Activated gamma-delta T cell treated with Interleukin-2 at 50 U/mL for 16 hours (primary cell): ENCODE measurements at places on chromosomes 5 and 9.

DNA sequence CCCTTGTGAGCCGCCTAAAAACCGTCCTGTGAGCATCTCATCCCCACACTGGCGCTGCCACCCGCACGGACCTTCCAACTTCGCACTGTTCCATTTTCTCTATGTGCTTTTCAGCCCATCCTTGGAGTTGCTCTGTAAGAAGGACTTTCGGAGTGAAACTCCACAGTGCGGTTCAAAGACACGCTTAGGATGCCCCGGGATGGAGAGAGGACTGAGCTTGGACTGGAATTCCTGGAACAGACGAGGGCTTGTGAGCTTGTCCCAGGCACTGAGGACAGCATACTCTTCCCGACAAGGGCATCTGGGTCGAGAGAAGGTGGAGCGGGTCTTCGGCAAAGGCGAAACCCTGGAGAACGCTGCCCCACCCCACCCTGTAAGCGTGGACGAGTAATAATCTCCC lies 187.8 kb downstream of the MEF2C start:
- no peak for DNase-seq

DNA sequence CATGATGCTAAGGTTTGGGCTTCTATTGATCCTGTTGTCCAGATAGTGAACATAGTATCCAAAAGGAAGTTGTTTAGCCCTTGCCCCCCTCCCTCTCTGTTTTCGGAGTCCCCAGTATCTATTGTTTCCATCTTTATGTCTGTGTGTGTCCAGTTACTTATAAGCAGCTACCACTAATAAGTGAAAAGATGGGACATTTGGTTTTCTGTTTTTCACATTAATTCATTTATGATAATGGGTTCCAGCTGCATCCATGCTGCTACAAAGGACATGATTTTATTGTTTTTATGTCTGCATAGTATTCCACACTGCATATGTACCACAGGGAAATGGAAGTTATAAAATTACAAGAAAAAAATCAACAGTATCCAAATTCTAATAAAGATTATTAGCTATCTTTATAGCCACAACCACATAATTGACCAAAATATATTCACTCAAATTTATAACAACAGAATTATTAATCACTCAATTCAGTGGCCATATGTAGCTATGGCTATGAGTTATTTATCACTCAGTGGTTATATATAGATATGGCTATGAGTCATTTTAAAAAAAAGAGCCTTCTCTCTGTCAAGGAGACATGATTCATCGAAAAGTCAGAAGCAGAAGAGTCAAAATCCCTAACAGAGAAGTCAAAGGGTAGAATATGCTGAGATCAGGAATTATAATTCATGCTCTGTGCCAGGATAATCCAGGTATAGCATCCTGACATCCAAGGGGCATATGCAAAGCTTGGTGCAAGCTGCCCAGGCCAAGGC lies 367.5 kb downstream of the DEPDC1B start:
- no peak for DNase-seq

DNA sequence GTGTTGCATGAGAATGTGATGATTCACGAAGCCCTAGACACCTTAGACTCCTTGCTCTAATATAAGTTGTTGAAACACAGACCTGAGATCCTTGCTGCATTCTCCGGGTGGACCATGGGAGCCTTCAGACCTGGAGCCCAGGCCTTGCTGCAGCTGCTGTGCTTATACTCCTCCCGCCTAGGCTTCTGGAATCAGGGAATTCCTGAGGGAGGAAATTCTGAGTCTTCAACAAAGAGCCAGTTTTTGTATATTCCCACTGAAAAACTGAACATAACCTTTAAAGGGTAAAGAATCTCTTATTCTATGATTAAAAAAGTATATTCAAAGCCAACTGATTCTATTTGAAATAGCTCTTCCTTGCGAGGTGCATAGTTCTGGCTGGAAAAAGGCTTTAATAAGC lies 245.1 kb upstream of the ELAVL2 start:
- DNase-seq = no peak

DNA sequence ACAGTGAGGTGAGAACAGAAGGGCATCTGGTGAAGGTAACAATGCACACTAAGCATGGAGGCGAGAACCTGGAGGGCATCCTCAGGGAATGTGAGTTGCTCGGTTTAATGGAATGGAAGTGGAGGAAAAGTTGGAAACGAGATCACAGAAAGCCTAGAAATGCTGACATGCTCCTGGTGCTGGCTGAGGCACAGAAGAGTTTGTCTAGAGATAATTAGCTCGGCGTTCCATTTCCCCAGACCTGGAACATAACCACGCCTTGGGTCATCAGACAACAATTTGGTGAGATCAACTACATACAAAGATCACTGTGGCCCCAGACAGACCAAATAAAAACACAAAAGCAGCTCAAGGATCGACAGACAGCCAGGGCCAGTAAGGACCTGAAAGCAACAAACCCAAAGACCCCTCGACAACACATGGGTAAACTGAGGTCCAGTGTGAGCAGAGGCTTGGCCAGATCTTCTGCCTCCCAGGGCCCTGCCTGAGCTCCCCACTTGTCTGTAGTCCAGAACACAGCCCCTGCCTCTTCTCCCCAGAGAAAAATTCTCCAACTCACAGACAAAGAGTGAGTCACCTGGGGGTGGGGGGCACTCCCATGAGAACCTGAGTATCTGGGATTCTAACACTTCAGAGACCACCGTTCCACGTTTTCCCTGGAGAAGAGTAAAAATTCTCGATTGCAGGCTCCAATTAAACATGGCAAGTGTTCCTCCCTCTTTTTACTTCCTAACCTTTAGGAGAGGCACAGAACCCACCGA lies 52.5 kb downstream of the SHB start:
- no peak for DNase-seq

DNA sequence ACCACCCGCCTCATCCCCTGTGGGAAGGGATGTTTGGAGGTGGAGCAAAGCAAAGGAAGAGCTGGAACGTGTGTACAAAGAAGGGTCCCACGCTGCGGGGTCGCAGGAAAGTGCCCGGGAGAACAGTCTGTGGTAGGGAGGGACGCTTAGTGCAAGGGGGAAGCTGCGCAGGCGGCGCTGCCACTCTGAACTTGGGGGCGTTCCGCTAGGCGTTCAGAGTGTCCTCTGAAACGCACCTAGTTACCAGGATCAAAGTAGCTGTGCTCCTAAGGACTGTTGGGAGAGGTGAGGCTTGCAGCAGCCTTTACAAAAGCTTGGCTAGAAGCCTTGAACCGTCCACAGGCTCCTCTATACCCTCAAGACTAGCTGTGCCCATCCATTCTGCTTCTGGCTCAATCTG lies 29.3 kb upstream of the PDE8B start:
- no peak for DNase-seq

DNA sequence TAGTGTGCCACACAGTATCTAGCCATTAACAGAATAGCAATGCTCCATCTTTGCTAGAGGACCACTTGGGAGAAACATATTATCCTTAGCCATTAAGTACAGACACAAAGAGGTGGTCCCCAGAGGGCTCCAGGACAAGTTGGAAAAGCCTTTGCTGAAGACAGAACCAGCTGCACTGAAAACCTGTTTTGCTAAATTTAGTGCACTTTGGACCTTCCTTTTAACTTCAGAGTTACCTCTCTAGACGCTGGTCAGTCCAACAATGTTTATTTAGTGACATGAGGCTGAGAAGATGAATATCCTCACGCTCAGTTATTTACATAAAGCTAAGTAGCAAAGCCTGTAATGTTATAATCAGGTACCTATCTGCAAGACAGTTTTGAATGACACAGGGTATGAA lies 265.0 kb upstream of the ZNF608 start:
- DNase-seq = no peak

DNA sequence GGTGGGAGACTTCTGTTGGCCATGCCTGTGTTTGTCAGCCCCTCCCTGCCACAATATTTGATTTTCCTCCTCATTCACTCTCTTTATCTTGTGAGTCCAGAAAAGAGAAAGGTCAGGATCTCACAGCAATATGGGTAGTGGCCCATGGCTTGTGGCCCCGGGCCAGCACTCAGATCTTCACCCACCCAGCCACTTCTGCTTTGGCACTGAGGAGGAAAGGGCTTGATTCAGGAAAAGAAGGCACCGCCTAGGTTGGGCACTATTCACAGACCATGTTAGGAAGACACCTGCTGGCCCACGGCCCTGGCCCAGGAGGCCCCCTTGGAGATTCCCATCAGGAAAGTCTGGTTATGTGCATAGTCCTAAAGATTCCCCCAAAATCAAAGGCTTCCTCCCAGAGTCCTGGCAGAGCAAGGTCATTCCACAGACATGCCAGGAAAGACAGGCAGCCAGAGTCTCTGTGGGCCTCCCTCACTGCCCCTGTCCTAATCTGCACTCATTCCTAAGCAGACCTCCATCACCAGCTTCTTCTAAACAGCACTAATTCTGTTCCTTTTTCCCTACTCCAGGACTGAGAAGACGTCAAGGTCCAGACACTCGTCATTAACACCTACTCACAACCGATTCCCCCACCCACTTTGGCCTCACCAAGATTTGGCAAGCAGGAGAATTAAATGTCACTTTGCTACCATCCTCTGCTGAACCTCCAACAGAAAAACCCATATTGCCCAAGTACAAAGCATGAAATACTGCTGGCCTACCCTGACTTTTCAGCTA lies 179.3 kb downstream of the DEPDC1B start:
- no peak for DNase-seq

DNA sequence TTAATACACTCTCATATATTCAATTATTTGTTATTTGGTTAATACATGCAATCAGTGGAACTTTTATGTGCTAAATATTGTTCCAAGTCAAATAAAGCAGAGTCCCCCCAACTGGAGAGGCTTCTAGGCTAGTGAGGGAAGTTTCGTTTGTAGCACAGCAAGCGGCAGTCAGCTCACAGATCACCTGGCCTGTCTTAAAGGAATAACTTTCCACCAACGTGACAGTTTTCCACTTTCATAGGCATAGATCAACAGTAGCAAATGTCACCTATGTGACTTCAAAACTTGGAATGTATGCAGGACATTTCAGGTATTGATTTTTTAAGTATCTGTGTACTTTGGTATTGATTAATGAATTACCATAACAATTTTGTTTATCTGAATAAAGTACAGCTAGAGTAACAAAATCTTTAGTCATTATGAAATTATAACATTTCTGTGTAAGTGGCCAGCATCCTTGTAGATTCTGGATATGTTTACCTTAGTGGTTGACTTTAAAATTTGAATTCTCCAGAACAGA lies 129.7 kb upstream of the VCAN start:
- DNase-seq = no peak

GRCh38 chr5:35857606-35858205 lies 1.0 kb downstream of the IL7R start:
- DNase-seq = no peak

GRCh38 chr5:149154650-149155049 lies 13.4 kb downstream of the ABLIM3 start:
- DNase-seq = no peak

- DNase-seq = no peak
Observed at GRCh38 chr5:160011471-160011870, 2.5 kb downstream of the TTC1 start.

GRCh38 chr9:6413365-6414246 lies 607 bp downstream of the UHRF2 start:
- DNase-seq = peak; percentile 15

- no peak for DNase-seq
Observed at GRCh38 chr5:24855485-24855884, 210.7 kb upstream of the CDH10 start.

DNA sequence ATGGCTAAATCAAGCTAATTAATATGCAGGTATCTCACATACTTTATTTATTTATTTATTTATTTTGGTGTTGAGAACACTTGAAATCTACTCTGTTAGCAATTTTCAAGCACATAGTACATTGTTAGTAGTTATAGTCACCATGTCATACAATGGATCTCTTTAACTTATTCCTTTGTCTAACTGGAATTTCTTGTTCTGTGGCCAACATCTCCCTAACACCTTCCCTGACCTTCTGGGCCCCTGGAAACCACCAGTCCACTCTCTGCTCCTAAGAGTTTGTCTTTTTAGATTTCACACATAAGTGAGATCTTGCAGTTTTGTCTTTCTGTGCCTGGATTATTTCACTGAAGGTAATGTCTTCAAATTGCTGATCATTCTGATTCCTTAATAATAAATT lies 229.1 kb downstream of the SEMA5A start:
- DNase-seq = no peak

DNA sequence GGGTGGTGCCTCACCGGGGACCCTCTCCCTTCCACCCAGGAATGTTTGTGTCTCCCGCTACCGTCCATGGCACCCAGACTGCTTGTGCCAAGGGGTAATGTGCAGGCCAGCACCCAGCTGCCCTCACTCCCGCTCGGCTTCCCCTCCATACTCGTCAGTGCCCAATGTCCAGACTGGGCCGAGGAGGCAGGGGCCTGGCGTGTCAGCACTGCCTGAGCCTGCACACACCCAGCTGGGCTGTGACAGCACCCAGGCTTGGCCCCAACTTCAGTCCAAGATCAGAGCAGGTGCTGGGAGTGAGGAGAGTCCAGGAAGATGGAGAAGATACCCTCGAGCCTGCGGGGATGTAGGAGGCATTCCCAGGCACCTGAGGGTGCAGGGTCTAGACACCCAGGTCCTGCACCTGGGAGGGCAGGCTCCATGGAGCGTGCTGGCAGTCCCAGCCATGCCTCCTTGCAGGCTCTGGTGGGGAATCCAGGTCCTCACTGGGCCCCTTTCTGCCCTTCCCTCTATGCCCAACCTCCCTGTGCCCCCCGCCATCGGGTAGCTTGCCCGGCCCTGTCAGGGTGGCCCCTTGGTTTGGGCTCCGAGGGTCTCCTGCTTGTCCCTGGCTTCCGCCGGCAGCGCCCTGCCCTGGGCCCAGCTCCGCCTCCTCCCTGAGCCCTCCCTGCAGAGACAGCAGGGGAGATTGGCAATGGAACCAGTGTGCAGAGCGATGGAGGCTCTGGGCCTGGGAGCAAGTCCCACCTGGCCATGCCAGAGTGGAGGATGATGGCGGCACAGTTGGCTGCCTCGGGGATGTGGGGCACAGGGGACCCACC lies 250.8 kb upstream of the EDIL3 start:
- no peak for DNase-seq

DNA sequence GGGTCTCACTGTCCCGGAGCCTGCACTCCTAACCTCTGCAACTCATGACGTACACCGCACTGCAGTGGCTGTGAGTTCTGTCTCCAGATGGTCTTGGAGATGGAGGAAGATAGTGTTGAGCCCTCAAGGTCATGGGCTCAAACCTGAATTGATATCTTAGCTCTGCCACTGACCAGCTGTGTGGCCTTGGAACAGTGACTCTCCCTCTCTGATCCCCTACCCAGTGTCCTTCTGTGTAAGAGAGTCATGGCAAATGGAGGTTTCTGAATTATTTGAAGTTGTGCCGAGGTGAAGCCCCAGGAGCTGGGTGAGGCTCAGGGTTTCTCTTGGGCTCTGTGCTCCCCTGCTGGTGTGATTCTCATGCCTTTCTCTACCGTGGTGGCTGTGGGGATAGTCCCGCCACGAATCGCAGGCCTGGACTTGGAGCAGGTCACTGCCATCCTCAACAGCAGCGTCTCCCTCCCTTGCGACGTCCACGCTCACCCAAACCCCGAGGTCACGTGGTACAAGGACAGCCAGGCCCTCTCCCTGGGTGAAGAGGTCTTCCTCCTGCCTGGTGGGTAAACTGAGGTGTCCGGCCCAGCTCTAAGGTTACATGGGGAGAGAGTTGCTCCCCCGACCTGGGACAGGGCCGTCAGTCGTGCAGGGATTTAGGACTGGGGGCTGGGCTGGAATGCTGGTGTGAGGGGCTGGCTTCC lies 60.6 kb upstream of the ASS1 start:
- no peak for DNase-seq
